Fibroblast of skin of left biceps (primary cell): ENCODE measurements at places on chromosomes 12 and 14.

GRCh38 chr12:24069532-24070395 is 120.3 kb upstream of the SOX5 start:
- DNase-seq = no peak

- no peak for DNase-seq
Measured at GRCh38 chr14:29529418-29529817, 398.2 kb downstream of the PRKD1 start.

DNA sequence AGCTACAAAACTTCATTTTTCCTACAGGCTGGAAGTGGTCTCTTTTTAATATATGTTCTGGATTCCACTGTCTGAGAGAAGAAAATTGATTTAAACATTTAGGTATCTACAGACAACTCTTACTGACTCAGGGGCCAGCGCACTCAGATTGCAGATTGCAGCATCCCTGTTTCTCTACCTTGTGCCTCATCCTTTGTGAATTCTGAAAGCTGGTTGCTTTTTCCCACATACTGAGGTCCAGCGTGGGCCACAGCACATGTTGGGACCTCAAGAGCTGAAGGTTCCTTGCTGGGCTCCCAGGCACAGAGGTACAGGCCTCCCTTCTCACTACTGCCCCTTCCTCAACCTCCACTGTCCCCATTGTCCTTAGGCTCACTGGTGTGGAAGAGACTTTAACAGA is 101.7 kb upstream of the CCDC175 start:
- DNase-seq = no peak

DNA sequence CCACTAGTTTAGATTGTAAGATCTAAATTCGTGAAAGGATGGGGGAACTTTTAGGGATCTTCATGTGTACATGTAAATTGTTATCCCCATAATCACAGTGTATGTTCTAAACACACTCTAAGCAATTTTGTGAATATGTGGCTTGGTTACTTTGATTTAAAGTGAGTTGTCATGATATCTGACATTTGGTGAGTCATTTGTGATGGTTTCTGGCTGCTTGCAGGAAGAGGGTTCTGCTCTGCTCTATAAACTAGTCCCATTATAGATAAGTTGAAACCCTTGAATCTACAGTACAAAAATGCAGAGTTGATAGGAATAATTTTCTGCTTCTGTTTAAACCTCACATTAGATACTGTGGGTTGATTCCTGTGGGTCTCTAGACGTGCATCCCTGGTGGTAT is 14.8 kb downstream of the GUCY2C start:
- DNase-seq = no peak

DNA sequence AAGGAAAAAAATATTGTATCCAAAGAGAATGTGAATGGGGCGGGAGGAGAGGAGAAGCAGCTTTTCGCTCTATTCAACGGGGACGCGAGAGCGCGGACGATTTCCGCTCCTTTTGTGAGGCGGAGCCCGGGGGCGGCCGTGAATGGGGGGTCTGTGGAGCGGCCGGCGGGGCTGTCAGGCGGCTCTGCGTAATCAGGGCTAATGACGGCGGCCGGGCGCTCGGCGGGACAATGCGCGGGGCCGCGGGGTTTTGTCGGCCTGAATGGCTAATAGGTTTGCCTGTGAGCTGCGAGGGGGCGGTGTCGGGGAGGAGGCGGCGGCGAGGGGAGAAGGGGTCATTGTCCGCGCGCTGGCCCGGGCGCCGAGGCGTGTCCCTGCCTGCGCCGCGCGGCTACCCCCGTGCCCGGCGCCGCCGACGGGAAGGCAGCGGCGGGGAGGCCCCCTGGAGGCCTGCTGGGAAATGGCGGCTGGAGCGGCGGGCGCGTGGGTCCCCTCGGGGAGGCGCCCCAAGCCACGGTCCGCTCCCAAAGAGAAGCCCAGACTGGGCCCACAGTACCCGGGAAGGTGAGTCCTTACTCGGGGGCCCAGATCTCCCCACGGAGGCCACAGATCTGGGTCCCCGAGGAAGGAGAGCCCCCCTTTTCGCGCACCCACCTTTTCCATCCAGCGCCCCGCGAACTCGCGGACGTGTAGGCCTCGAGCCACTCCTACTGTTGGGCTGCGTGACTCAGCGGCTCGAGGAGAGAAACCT is 6.0 kb downstream of the SIX6 start:
- DNase-seq = no peak

DNA sequence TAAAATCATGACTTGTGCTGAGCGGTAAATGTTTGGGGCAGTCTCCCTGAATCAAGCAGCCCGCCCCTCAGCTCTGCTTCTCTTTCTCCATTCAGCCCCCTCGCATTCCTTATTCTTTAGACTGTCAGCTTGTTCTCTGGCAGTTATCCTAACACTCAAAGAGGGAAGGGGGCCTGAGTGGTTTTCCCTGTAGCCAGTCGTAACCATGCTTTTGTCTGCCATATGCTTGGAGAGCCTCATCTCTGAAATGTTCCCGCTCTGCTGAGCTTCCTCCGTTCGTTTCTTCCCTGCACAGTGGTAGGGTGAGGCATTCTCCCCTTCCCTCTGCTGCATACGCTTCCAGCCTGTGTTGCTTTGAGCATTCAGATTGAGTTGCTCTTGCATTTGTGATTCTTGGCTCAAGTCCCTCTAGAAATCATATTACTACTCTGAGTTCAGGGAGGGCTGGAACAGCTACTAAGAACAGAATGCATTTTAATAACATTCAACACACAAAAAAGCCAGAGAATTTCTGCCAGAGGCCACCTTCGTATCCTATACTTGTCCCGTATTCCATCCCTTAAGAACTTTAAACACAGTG is 119.7 kb downstream of the FBXL14 start:
- peak; percentile 84 for DNase-seq

DNA sequence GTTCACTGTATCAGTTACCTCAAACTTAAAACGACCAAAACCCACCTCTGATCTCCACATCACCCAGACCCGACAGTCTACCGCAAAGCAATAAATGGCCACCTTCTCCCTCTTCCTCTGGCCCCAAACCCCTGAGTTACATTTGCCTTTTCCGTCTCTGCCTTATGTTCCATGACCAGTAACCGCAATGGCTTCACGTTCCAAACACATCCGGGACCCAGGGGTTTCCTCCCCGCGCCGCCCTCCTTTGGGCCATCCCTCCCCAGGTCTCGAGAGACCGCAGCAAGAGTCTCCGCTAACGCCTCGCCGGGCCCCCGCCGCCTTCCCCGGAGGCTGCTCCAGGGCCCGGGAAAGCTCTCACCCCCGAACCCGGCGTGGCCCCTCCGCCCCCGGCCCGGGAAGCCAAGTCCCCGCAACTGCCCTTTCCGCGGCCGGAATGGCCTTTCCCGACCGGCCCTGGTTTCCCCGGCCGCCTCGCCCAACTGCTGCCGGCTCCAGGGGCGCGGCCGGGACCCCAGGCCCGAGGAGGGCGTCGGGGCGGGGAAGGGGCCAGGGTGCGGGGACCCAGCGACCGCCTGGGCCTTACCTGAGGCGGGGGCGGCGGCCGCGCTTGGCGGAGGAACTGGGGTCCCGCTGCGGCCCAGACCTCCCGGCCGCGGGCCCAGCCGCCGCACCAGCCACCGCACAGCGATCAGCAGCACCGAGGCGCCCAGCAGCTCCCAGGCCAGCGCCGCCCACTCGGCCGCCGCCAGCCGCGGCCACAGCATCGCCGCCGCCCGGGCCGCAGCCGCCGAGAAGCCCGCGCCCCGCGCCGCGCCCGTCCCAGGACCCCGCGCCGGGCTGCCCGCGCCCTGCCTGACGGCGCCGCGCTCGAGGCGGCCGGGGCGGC is at the start of gene ANKLE2:
Gene ANKLE2 (minus strand): TSS at position 801 of the 889 bp plus-strand sequence. CDS start 34 bp downstream, at position 767.
- no peak for DNase-seq

GRCh38 chr12:81627336-81628189 is 131.6 kb downstream of the PPFIA2 start:
- peak; percentile 2 for DNase-seq

DNA sequence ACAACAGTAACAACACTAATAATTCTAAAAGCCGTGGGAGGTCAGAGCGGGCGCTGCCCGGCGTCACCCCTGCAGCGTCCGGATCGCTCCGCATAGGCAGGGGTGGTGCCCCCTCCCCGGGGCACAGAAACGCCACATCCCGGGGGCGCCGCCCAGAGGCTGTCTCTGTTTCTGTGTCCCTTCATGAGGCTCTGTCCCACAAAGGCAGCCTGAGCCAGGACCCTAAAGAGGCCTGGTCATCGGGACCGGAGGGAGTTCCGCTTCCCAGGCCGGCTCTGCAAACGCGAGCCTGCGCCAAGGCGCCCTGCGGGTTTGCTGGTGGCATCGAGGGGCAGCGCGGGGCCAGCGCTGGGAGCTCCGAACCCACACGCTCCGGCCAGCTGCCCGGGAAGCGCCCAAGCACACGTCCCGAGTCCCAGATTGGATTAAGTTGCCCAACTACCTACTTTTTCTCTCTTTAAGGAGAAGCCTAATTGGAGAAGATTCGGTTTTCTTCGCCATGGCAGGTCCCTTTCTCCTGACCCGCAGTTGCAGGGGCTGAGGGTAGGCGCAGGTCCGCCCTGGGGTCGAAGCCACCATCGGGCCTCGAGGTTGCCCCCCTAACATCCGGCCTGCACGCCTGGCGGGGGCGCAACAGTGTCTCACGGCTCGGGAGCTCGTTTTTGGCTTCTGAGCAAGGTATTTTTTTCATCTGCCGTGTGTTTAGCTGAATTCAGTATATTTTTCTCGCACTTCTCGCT is 421.7 kb downstream of the VRK1 start:
- DNase-seq = no peak

GRCh38 chr14:76870166-76870565 is 44.0 kb downstream of the LRRC74A start:
- DNase-seq = no peak

DNA sequence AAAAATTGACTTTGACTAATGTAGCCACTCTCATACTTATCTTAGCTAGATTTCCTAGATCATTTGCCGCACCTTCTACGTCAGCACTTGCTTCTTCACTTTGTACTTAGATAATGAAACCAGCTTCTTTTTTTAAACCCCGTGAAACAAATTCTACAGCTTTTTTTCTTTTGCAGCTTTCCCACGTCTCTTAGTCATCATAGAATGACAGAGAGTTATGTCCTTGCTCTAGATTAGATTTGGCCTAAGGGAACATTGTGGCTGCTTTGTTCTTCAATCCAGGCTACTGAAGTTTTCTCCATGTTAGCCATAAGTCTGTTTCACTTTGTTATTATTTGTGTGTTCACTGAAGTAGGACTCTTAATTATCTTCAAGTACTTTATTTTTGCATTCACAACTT is 94.9 kb downstream of the SLCO1A2 start:
- no peak for DNase-seq

GRCh38 chr12:60269611-60270269 is 673.9 kb downstream of the SLC16A7 start:
- DNase-seq = no peak

- DNase-seq = no peak
Measured at GRCh38 chr12:6432991-6433390, 11.8 kb upstream of the CD27 start.

GRCh38 chr12:102061096-102061559 is 663 bp downstream of the WASHC3 start:
- DNase-seq = no peak

- DNase-seq = no peak
Measured at GRCh38 chr12:22458298-22458937, 85.9 kb downstream of the C2CD5 start.

- no peak for DNase-seq
Measured at GRCh38 chr14:93331002-93331727, 1.7 kb downstream of the BTBD7 start.

GRCh38 chr14:103030741-103031565 is 26.4 kb downstream of the CDC42BPB start:
- DNase-seq = no peak

- DNase-seq = no peak
Measured at GRCh38 chr12:46442239-46442638, 69.7 kb upstream of the SLC38A2 start.

- DNase-seq = no peak
Measured at GRCh38 chr12:48934312-48934706, 9.0 kb upstream of the FKBP11 start.

- peak; percentile 55 for DNase-seq
Measured at GRCh38 chr12:71128191-71128788, 29.5 kb downstream of the TSPAN8 start.

DNA sequence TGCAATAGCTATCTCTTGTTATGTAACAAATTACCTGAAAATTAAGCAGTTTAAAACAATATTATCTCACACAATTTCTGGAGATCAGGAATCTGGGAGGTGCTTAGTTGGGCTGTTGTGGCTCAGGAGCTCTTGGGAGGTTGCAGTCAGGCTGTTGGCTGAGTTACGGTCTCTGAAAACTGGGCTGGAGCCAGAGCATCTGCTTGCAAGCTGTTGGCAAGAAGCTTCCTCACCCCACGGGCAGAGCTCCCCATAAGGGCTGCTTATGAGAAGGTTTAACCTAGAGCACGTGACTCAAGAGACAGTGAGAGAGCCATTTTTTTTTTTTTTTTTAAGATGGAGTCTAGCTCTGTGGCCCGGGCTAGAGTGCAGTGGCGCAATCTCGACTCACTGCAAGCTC is 346.8 kb downstream of the ATP23 start:
- DNase-seq = peak; percentile 86

DNA sequence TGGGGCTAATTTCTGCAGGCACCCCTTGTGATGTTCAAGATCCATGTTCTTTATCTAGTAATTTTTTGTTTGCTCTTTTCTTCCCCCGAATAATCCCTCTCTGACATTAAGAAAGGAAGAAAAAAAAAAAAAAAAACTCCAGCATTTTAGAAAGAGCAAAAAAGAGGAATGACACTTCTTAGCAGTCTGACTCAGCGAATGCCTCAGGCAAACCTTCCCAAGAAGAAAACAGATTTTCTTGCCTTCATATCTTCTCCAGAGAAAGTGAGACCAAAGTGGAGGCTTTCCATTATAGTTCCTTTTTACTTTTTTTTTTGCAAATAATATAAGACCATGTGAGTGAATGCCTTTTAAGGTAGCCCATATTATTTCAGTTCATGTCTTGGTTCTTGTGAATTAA is 479.0 kb upstream of the SYT1 start:
- no peak for DNase-seq

DNA sequence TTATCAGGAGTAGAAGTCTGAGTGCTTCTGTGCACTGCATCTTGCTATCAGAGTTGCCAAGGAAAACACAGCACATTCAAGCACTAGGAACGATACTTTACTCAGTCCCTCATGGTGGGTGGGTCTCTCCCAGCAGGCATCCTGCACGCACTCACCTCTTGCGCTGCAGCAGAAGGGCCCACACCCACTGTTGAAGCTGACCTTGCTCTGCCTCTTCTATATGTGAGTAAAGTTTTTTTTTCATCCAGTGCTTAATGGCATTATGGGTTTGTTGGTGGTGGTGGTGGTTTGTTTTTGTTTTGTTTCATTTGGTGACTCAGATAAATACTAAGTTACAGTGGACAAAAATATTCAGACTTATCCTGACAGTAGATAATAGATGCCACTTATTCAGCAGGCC is 348.5 kb downstream of the EGLN3 start:
- no peak for DNase-seq

DNA sequence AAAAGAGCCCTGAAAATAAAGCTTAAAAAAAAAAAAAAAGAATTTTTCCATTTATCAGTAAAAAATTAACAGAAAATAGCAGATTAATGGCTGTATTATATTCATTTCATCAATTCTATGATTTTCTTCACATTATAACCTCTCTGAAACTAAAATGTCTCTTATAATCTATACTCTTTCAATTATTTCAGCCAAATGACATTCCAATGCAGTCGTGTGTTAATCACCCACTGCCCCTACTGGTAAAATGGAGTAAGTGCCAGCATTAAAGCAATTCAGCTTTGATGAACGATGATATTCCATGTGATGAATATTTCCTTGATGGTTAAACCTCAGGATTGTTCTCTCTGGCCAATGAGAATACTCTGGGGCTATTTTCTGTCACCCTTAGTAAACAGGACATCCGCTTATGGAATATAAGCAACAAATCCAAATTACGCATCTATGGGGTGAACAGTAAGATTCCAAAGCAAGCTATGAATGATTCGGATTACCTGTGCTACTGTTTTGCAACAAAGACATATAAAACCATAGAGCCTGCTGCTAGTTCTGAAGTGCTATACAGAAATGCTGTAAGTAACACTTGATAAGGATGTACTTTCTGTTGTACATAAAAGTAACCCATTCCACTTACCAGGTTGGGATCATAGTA is 20.3 kb upstream of the SYCP3 start:
- peak; percentile 5 for DNase-seq
